ENCODE measurements at places on chromosomes 3 and 15. TPM values are rescaled to one million over a fixed set of nuclear protein-coding genes. Genes with fewer than 3 reads are reported as not detected.

DNA sequence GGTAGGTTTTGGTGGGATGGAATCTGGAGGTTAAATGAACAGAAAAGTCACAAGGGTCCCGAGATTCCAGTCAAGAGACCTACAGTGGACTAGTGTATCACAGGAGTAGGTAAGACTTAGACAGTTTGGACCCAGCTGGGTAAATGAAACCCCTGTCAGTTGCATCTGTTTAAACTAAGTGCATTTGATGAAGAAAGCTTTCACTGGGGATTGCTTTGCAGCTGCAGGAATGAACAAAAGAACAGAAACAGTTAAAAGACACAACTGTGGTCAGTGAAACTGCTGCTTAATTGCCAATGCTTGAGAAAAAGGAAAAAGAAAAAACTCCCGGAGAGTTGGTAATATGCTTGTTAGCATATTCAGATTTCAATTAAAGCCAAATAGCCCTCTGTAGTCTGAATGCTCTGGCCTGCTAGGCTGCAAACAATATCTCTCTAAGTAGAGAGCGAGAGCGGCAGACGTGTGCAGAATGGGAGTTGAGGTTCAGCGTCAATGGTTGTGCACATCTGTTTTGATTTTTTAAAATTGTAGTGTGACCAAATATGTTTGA is 37.1 kb downstream of the OXNAD1 start:
- DNase-seq: peak; percentile 18

DNA sequence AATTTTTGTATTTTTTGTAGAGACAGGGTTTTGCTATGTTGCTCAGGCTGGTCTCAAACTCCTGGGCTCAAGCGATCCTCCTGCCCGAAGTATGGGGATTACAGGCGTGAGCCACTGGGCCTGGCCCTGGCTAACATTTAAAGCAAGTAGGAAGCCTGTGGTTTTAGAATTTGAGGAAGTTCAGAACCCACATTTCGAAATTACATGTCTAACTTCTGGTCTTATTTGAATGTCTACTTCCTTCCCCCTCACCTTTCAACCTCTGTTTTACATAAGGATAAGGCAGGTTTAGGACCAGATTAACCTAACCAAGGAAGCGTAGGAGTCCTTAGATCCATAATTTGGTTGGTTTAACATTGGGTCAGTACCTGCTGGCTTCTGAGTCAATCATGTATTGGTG is 120.5 kb upstream of the PROK2 start:
- DNase-seq: no peak

CAMKV gene
- not detected for total RNA-seq

C3orf22 gene
- total RNA-seq: not detected

GRCh38 chr15:98789020-98789419 is 140.7 kb downstream of the IGF1R start:
- DNase-seq: no peak

DNA sequence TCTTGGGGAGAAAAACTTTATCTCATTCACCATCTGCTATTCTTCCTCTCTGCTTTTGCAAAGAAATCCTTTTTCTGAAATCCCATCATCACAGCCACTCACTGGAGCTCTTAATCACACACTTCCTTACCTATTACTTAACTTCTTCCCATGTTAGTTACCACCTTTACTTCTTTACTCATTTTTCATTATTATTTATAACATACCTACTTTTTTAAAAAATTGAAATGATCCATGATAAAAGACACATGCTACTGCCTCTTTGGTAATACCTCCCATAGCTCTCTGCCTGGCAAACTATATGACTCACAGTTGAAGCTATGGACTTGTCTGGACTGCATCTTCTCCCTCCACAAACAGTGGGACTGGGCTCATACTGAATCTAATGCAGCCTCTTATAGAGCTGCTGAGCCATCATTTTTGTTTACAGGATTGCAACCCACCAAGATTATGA is 150.3 kb downstream of the TNIK start:
- DNase-seq: no peak

DNA sequence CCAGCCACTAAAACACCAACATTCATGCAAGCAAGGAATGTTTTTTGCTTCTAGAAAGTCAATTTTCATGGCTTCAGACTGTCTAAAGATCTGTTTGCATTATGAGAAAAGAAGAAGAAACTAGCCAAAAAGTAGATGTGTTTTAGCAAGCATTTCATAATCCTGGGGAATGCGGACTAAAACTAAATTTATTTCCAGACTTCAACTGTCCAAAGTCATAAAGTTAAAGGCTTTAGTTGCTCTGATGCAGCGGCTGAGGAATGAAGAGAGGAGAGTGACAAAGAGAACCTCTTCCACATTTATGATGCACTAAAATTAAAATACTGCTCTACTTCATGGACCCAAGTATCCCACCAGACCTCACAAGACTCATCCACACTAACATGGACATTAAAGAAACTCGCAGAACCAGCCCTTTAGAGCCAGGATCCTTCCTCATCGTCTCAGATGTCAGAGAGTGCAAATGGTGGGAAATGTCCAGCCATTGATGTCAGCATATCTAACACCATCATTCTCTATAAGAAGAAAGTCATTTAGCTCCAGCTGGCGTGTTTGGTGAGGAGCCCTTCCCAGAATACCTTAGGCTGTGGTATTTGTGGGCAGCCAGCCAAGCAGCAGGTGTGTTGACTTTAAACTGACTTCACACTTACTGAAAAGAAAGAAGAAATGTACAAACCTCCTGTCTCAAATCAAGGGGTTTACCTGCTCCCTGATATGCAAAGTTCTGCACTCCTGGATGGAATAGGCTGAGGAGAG is 17.4 kb downstream of the FYCO1 start:
- peak; percentile 70 for DNase-seq

- no peak for DNase-seq
Measured at GRCh38 chr3:122962149-122962548, 65.4 kb downstream of the SEMA5B start.

DNA sequence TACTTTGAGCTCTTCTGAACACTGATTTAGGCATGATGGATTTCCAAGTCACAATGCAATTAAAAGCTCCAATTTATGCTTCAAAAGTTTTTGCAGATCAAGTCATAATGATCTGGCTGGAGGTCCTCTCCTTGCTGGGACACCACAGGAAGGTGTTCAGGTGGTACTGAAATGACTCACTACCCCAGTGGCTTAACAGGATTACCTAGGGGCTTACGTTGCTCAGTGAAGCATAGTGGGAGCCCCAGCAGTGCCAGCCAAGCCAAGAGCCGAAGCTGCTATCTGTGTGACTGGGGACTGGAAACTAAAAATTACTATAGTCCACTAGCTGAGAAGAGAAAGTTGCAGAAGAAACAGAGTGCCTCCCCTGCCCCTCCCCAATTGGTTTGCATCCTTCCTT is 110.1 kb upstream of the LPP start:
- DNase-seq: no peak

DNA sequence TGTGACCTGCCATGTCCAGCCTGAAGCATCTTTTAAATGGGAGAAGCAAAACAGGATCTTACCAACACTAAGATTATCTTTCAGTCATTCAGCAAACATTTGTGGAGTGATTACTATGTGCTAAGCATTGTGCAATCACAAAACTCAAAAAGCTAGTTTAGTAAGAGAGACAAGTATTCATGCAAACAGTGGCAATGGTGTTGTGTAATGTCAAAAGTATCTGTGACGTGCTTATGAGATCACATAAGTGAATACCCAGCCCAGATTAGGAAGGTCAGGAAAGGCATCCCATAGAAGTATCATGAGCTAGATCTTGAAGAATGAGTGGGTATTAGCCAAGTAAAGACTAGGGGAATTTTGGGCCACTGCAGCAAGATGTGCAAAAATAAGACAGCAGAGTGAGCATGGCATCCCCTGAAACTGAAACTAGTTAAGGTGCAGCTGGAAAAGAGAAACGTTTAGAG is 32.1 kb downstream of the SEC62 start:
- DNase-seq: no peak

GOLGA8J gene
- 1.2 TPM for total RNA-seq

IQCH gene
- total RNA-seq: 0.86 TPM
